Umbilical cord (tissue), 2 donors: ENCODE measurements at places on chromosomes 7 and 10. TPM values are rescaled to one million over a fixed set of nuclear protein-coding genes. Genes with fewer than 3 reads are reported as not detected.

The MSMB gene
- not detected for total RNA-seq

GRCh38 chr7:108535744-108536143, 9.8 kb upstream of the PNPLA8 start:
- no peak for DNase-seq

GRCh38 chr10:102611514-102612087, 32.7 kb upstream of the TRIM8 start:
- no peak for DNase-seq

DNA sequence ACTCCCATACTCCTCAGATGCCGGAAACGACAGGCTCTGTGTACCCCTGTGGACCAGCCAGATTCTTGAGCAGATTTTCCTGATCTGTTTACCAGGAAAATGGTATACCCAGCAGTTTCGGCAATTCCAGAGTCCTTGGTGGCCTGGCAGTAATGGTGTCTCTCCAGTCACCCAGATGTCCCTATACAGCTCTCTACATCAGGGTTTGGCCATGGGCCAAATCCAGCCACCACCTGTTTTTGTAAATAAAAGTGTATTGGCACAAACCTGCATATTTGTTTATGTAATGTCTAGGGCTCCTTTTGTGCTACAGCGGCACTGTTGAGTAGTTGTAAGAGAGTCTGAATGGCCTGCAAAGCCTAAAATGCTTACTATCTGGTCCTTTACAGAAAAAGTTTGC, 491.3 kb downstream of the RPS24 start:
- no peak for DNase-seq

The TBATA gene
- not detected for total RNA-seq

GRCh38 chr7:45586542-45587520, 12.7 kb downstream of the ADCY1 start:
- DNase-seq = peak; percentile 33

DNA sequence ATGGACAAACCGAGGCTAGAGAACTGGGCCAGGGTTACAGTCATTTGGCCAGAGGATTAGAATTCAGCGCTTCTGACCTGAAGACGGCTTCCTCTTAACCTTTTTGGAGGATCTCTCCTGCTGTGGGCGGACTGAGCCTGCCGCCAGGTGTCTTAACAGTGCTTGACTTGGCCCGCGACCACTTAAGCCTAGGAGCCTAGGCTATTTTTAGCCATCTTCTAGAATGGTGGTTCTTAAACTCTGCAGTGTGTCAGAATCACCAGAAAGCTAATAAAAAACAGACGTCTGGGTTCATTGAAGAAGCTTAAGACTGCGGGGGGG, 722 bp downstream of the MDH2 start:
- DNase-seq = peak; percentile 31

The COBL gene
- total RNA-seq = 5.3 TPM

DNA sequence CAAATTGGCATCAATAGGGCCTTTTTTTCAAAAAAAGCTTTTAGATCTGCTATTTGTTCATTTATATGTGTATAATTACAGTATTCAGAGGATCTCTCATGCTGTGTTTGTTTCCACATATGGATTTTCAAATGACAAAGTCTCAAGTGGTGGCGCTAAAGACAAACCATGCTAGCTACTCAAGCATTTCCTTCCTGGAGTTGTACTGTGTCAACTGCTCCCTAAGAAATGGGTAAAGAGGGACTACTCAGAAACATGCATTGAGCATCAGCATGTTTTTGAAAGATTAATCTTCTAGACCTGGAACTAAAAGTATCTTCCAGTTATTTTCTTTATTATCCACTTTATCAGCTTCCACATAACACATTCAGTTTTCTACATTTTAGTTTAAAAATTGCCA, 12.7 kb downstream of the CNTNAP2 start:
- no peak for DNase-seq

DNA sequence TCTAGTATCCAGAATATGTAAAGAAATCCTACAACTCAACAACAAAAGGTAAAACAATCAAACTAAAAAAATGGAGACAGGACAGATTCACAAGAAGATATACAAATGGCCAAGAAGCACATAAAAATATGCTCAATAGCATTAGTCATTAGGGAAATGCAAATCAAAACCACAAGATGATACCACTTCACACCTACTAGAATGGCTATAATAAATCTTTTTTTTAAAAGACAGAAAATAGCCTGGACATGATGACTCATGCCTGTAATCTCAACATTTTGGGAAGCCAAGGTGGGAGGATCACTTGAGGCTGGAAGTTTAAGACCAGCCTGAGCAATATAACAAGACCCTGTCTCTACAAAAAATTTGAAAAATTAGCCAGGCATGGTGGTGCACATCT, 27.9 kb upstream of the CHCHD3 start:
- no peak for DNase-seq

GRCh38 chr7:8228766-8229674, 32.9 kb downstream of the ICA1 start:
- no peak for DNase-seq

GRCh38 chr7:116431787-116432526, 67.6 kb upstream of the CAV2 start:
- DNase-seq = no peak

- DNase-seq = no peak
Observed at GRCh38 chr10:4103603-4104002, 318.6 kb upstream of the KLF6 start.

GRCh38 chr10:4434516-4435071, 391.4 kb upstream of the AKR1E2 start:
- DNase-seq = peak; percentile 13

The CLDN3 gene
- 0.72 TPM for total RNA-seq

DNA sequence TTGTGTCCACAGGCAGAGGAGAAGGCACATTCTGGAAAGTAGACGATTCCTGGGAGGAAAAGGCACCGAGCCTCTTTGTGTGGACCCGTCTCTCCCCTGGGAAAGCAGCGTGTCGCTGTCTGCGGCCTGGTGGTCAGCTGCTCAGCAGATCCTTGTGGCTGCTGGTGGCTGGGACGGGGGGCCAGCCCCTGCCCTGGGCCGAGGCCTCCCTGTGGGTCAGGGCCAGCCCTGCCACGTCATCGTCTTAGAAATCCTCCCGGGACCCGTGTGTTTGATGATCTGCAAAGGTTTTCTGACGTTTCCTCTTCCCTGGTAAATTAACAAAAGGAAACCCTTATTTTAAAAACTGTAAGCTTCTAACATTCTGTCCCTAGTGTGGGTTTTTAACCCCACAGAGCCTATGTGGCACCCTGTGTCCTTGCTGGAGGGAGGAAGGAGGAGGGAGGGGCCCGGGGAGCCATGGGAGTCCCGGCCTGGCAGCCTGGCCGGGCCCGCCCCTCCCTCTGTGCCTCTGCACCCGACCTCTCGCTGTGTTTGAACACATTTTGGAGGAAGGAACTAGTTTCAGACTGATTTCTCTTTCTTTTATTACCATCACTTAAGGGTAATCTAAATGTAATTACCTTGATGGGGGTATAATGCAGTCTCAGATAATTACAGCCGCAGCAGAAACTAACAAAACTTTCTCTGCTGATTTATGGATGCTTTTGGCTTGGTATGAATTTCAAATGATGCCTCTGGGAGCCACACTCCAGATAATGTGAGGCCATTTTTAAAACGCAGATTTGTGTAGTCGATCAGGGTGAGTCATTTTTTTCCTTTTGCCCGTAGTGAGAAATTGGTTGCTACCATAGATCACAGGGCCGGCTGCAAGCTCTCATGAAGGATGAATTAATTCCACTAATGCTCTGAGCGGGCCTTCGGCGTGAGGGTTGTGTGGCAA, 85.5 kb downstream of the NKX6-2 start:
- DNase-seq = peak; percentile 65

DNA sequence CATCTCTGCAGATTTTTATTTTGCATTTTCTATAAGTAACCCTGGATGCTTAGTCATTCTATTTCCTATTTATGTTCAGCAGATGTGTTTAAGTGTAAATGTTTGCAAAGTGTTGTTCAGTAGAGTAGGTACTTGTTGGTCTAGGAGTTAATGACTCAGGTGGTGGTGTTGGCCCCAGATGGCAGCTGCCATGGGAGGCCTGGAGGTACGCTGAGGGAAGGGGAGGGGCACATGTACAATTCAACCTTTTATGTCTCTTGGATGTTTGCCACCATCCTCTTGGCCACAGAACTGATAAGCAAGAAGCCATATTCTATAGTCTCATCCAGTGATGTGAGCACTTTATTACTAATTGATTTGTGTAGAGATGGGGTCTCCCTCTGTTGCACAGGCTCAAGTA, 68.1 kb upstream of the SLC39A12 start:
- no peak for DNase-seq

- DNase-seq = no peak
Observed at GRCh38 chr10:31657434-31657872, 271.2 kb downstream of the ARHGAP12 start.

The SOSTDC1 gene
- 1.9 TPM for total RNA-seq

DNA sequence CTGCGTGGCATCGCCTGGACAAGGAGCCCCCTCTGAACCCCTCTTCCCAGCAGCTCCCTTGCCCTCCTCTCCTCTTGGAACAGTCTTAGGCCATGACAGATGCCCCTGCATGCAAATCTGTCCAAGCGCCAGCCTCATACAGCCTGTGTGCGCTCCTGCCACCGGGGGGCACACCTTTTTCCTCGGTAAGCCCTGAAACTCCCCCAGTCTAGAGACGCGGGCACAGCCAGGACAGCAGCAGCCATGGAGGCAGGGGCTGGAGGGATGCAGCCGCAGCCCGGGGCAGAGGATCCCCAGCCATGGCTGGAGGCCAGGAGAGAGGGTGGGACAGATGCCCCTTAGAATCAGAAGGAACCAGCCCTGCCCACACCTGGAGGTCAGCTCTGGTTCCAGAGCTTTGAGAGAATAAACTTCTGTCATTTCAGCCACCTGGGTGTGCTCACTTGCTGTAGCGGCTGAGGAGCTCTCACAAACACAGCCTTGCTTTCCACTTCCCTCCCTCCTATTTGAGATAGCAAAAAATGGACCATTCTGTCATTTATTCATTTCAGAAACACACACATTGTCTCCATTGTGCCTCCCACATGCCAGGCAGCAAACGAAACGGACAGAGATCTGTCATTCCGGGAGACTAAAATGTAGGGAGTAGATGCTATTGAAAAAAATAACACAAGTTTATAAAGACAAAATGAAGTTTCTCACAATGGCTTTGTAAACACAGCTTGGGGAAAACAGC, 241.5 kb downstream of the WDR37 start:
- DNase-seq = no peak

DNA sequence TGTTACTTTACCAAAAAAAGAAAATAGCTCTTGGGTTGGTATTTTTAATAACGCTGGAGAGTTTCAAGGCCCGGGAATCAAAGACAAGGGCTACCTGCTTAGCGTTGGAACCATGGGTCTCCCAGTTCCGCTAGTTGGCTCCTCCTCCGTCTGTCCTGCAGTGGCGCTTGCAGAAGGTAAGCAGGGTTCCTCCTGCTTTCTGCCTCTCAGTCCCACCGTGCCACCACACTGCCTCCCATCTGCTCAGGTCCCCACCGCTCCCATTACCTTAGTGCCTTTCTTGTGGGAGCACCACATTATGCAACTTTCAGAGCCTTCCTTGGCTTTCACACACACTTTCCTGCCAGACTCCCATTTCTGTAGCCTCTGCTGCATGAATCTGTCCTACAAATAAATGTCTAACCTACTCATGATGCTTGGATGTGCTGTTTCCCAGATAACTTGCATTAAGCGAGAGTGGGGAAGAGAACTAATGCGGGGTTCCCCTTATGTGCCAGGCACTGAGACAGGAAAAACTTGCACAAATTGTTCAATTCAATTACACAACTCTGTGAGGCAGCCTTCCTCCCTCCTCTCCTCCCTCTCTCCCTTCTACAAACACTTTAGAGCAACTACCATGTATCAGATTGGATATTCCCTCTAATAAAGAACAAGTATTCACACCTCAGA, 124.5 kb downstream of the AOAH start:
- DNase-seq = no peak

GRCh38 chr7:31204071-31204470, 136.5 kb downstream of the NEUROD6 start:
- no peak for DNase-seq

The RPP30 gene
- 24.1 TPM for total RNA-seq

- no peak for DNase-seq
Observed at GRCh38 chr10:124321433-124322089, 97.2 kb downstream of the OAT start.

The PTER gene
- total RNA-seq = 14.4 TPM

DNA sequence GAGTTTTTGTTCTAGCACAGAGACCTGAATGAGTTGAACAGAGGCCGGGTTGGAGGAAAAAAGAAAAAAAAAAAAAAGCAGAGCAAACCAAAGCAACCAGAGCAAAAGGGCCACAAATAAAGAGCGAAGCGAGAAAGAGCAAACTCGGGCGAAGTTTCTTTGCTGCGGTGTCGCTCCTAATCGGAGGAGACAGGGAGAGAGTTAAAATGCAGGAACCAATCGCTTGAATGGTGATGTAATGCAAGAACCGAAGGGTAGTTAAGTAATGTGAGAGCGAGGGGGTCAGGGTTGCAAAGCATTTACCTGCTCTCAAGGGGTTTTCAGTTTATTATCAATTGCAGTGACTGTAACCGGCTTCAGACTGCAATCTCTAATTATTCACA, 271.7 kb downstream of the TRIL start:
- DNase-seq = peak; percentile 81

GRCh38 chr10:53064614-53065013, 292.0 kb upstream of the MBL2 start:
- no peak for DNase-seq
